ENCODE measurements at places on chromosomes 12 and 14.

GRCh38 chr12:62009445-62009844 lies 250.8 kb upstream of the USP15 start:
- no peak for DNase-seq

GRCh38 chr14:44700184-44700583 lies 193.1 kb upstream of the FSCB start:
- DNase-seq: no peak

GRCh38 chr12:132343294-132344004 lies 14.1 kb upstream of the GALNT9 start:
- no peak for DNase-seq

DNA sequence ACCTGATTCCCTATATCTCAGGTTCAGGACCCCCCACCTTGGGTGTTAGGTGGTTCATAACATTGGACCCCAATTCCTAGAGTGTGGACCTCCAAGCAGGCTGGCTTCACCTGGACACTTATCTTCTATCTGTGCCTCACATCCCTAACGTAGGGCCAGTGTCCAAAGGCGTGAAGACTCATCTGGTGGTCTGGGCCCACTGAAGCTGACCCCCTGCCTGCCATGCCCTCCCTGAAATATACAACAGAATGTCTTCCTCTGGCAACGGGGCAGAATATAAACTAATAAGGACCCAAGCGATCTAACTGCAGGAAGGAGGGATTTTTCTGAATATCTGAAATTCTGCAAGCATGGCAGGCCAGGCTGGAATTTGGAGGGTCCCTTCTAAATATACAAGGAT lies 5.6 kb downstream of the HOXC13 start:
- no peak for DNase-seq

DNA sequence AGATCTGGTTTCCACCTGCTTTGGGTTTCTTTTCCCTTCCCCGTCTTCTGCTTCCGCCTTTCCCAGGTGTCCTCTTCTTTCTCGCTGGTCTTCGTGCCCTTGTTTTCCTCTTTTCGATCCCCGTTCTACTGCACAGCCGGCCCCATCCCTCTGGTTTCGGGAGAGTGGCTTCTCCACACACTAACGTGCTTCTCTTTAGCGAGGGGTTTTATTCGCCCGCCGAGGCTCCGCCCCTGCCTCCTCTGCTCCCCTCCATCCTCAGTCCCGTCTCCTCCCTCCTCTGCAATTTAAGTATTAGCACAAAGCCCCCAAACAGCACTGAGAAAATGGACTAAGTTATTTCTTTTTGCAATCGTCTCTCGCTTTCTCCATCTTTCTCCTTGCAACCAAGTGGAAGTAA lies at the start of gene SLC7A8:
Gene SLC7A8, minus strand, starts transcription at position 182 of the 400 bp plus-strand sequence. CDS start 746 bp downstream, outside the sequence.
- no peak for DNase-seq

DNA sequence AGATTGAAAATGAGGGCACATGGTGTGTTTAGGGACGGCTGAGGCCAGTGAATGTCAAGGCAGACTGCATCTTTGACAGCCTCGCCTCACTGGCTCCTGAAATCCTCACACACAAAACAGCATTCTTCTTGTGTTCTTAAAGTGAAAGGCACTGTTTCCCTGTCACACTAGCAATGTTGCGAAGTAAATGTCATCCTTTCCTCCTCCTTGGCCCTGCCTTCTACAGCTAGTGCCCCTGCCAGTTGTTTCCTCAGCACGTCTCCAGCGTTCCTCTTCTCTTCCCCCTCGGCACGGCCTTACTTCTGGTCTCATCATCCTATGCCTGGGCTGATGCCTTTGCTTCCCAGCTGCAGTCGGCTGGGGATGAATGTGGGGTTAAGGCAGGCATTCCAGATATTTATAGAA lies 129.4 kb upstream of the DNM1L start:
- DNase-seq: no peak
